Sciatic nerve (tissue), 2 donors: ENCODE measurements at places on chromosomes 7 and 10. TPM values are rescaled to one million over a fixed set of nuclear protein-coding genes. Genes with fewer than 3 reads are reported as not detected.

DNA sequence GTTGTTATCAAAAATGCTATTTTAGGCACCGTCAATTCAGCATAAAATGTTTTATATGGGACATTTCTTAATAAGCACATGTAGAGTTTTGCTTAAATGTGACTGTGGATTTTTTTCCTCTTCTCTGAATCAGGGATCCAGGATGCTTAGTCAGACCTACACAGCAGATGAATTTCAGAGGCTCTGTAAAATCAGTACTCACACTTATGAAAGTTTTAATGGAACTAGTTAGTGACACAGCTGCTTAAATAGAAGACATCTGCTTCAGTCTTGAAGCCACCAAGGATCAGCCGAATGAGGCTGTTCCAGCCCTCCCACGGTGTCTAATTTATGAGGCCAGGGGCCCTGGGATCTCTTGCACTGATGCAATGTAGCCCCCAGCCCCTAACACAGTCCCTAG lies 136.0 kb downstream of the MYOF start:
- no peak for DNase-seq

The CHN2 gene
- total RNA-seq, result 10.9 TPM

The GPER1 gene
- 11.1 TPM for total RNA-seq

The IFIT1B gene
- 6.3 TPM for total RNA-seq

GRCh38 chr10:49330127-49330665 lies 31.2 kb downstream of the C10orf71 start:
- DNase-seq, result no peak

The VSTM4 gene
- 16.4 TPM for total RNA-seq

The PRXL2A gene
- 117 TPM for total RNA-seq

DNA sequence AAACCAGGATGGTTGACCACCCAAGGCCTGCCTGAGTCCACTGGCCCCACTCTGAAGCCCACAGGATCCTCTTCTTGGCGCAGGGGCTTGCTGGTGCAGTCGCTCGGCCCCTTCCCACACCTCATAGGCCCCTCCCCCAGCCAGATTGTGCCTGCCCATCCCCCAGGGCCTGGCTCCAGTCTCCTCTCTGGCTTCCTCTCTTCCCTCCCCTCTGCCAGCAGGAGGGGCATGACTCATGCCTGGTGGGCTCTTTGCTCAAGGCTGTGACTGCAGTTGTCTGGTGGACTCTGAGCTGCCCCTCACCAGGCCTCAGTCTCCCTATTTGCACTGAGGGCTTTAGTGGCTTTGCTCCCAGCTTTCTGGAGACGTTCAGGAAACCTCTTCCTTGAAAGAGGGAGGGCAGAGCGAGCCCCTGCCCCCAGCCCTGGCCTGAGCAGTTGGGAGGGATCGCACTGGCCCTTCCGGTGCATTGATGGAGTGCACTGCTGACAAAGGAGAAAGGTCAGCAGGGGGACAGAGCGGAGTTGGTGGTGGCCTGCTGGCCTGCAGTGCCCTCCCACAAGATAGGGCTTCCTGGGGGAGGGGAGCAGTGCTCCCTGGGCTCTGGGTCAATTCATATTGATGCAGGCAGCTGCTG lies 60.7 kb downstream of the ZMIZ1 start:
- DNase-seq, result no peak

The CUBN gene
- total RNA-seq, result 27.6 TPM

DNA sequence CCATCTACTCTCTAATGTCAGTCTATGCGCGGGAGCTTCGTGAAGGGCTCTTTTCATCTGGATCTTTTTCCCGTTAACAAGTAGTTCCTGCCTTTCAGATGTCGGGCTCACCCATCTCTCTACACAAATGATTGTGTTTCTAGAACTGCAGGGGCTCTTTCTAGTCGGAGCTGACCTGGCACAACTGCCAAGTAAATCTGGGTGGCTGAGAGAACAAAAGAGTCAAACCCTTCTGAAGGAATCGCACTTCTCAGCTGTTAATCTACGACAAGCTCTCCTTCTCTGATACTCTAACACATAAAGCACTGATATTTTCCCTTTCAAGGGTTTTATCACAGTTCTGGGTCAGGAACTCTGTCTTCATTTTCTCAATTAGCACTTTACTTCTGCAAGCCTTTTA lies 144.7 kb downstream of the NRP1 start:
- DNase-seq, result no peak

GRCh38 chr7:31545549-31545948 lies 31.7 kb downstream of the ITPRID1 start:
- no peak for DNase-seq

The ANKRD30A gene
- 0.09 TPM for total RNA-seq

- no peak for DNase-seq
Observed at GRCh38 chr7:34389332-34390078, 268.5 kb upstream of the NPSR1 start.
